ENCODE measurements at places on chromosomes 2 and 18.

DNA sequence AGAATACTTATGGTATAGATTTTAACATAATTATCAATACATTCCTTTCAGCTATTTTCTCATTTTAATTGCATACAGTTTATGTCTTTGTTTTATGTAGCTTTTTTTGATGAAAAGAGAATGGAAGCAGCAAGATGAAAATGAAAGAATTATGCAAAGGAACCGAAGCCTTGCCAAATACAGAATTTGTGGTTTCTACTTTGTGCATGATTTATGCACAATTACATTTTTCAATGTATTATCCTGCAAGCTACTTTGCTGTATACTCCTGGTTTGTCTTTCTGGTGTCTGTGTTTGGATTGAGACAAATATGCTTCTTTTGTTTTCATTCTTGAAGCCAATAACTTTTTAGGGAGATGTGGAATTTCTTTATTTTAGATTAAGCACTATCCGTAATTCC lies 1642.6 kb upstream of the CELF4 start:
- DNase-seq, result no peak

DNA sequence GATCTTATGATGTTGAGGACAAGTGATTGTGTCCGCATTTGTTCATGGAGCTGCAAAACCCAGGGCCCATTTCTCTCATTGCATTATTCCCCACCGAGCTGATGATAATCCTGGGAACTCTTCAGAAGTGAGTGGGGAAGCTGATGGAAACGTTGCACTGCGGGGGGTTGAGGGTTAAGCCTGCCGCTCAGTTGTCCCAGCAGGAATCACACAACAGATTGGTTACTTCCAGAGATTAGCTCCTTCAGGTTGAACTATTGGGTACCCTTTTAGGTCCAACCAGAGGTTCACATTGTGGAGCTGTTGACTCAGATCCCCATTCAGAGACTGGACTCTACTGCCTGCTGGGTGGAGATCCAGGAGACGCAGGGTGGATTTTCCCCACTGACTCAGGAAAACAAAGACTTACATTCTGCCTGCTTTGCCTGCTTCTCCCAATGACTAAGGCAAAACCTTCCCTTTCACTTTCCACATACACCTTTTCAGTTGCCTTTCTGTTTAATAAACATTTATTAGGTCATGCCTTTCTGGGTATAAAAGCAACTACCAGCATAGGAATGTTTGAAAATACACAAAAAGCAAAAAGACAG lies 286.4 kb downstream of the TXNL1 start:
- no peak for DNase-seq

GRCh38 chr2:64876137-64876647 lies 113.0 kb upstream of the SLC1A4 start:
- no peak for DNase-seq

DNA sequence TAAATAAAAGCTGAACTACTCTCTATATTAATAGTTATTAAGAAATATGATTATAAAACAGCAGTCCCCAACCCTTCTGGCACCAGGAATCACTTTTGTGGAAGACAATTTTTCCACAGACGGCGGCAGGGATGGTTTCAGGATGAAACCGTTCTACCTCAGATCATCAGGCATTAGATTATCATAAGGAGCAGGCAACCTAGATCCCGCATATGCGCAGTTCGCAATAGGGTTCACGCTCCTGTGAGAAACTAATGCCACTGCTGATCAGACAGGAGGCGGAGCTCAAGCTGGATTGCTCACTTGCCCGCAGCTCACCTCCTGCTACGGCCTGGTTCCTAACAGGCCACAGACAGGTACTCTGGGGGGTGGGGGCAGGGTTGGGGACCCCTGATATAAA lies 19.3 kb upstream of the DSG2 start:
- DNase-seq, result no peak

- no peak for DNase-seq
Observed at GRCh38 chr2:160077912-160078810, 15.7 kb upstream of the PLA2R1 start.

DNA sequence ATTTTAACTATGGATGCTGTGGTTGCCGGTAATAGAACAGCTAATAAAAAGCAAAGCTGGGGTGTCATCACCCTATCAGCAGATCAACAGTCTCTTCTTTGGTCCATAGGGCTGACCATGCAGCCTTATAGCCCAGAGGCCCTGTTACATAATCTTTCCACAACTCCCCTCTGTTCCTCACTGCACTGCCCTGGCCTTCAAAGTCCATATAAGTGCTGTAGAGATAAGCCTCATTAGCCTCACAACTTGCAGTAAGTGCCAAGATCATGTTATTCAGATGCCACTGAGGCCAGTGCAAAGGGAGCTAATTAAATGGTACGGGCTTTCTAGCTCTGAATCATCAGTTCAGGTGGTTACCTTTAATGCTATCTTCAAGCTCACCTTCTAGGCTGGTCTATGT lies 89.7 kb upstream of the CXCR4 start:
- DNase-seq, result no peak

- no peak for DNase-seq
Observed at GRCh38 chr2:953975-954686, 3.5 kb downstream of the SNTG2 start.

GRCh38 chr2:229273006-229273722 lies 2.1 kb upstream of the PID1 start:
- no peak for DNase-seq

DNA sequence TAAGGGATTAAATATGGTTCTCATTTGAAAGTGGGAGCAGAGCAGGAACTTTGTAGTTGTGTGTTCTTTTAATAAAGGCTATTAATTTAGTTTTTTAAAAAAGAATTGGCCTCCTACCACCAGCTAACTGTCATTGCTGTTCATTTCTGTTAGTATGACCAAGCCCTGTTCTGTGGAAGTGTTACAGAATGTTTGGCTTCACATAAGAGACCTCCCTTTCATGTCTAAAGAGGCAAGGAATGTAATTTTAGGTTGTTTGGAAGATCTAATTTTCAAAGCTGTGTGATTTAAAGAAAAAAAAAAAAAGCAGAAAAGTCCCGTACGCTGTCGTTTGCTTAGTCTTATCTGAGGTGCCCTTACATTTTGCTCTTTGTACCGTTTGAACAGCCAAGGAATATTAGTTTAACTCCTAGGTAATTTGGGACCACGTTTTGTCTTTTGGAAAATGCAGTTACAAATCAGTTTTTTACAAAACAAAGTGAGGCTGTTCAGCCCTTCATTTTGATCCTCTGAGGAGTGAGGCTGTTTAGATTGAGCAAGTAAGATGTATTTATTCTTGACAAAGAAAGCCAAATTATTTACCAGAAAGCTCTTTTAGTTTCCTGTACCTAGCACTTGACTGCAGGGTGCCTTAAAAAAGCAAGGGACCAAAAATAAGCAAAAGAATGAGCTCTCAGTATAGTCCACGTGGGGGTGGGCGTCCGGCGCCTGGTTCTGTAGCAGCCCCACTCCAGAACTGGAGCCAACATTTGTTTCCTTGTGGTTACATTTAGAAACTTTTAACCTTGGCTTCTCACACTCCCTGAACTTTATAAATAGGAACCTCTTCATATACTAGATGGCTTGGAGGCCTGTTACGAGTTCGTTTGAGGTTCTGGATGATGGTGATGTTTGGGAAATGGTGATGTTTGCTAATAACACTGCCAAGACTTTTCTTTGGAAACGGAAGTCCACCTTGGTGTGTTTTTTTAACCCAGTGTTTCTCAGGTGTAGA lies 136.2 kb downstream of the FMNL2 start:
- DNase-seq, result no peak

DNA sequence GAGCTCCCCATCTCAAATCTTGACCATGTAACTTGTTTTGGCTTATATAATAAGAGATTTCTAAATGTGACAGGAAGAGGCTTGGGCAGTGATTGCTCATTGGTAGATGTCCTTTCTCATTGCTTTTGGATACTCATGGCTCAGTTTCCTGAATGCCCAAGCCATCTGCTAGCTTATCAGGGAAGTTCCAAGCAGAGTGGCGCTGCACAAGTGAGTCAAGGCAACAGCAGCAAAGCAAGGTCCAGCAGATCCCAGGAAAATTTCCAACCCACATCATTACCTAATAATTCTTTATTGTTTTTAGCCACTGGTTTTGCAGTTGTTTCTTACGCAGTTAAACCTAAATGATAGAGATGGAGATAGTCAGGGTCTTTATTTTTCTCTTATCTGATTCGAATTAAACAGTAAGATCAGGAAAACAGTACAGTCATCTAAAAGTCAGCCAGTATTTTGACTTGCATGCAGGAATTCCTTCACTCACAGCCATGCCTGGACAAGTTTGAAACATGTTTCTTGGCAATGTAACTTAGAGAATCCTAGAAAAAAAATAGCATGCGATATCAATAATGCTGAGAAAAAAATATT lies 349.7 kb upstream of the TMEFF2 start:
- DNase-seq, result no peak

DNA sequence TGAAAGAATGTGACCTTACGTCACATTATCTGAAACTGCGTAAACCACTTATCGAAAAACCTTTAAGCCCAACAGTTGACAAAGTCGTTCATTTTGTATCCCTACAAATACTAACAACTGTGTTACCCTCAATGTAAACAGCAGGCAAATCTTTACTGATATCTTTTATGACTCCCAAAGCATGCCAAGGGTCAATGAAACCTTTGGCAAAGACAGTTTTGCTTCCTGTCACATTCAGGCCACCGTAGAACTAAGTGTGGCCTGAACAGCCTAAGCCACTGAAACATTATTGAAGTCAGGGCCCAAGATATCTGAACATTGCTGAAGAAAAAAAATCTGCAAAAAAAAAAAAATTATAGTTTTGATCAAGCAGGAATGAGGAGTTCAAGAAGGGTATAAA lies 77.3 kb downstream of the FAM124B start:
- DNase-seq, result no peak

GRCh38 chr2:126932529-126932928 lies 33.8 kb downstream of the TEX51 start:
- no peak for DNase-seq

GRCh38 chr18:26356045-26356785 lies 130.0 kb downstream of the TAF4B start:
- no peak for DNase-seq

DNA sequence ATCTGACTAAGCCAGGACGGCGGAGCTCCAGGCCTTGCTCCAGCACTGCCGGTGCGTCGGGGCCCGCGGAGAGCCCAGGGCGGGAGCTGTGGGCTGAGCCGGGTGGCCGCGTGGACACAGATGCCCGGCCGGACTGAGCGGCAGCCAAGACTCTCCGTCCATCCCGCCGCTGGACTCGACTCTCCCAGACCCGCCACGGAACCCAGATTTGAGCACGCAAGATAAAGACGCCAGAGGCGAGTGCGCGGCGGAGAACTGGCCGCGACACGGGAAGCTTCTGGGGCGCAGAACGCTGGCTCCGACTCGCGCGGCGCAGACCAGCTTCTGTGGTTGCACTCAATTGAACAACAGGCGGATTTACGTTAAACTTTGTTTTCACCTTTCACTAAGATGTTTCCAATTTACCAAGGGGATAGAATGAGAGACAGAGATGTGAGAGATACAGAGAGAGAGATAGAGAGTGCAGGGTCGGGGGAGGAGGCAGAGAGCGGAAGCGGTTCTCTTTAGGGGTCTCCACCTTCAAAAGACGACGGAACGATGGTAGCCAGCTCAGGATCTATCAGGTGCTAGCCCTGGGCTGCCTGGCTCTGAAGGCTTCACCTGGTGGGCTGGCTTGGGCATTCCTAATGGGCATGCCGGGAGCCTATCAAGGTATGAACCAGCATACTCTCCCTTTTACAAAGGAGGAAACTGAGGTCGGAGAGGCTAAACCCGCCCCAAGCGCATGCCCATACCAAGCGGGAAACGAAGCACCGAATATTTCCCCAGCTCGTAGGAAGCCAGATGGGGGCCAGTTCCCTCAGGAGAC lies 10.4 kb upstream of the EN1 start:
- DNase-seq, result no peak

DNA sequence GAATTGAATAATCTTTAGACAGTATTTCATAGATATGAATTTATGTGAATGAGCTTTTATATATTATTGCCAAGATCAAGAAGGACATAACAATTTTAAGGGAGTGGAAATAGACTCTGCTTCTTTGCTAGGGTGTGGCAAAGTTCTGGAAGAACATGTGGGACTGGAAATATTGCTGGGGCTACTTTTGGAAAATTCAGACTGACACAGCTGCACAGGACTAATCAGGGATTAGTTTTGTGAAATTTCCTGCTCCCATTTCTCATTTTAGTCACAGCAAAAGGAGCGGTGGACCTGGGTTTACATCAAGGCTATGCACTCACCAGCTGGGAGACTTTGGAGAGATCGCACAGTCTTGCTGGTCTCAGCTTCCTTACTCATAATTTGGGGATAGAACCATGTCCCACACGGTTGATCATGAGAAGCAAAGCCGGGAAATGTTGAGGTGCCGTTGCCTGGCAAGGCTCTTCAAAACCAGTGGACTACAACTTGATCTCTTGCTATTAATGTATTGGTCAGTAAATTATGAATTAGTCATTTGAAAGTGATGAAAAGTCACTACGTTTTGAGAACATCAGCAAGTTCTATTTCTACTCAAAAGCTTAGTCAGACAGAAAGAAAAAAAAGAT lies 42.4 kb downstream of the IL1RL2 start:
- DNase-seq, result no peak
